Effector CD4-positive, alpha-beta T cell (primary cell): ENCODE measurements at places on chromosomes 6 and 20.

DNA sequence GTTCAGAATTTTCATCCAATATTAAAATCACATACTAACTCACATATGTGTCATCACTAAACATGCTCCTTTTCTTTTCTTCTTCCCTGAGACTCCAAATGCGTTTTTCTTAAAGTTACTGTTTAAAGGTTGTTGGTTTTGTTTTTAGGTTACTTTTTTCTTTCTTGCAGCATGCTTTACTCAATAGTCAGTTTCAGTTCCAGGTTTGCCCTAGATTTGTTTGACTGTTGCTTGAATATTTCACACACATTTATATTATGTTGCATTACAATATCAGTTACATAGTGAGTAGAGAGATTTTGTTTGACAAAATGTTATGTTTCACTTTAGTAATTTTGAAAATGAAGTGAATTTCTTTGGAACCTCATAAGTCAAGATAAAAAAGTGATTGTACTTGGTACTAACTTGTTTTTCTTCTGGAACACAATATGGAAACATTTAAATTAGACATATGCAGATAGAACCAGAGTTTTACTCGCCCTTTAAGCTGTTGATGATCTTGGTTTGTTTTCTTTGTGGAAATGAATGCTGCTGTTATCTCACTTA lies 27.3 kb downstream of the FNDC1 start:
- DNase-seq, result no peak

- DNase-seq, result no peak
Measured at GRCh38 chr20:17650301-17651128, 31.5 kb downstream of the RRBP1 start.

GRCh38 chr6:26202201-26202611 lies 115.0 kb downstream of the HFE start:
- DNase-seq, result no peak

- no peak for DNase-seq
Measured at GRCh38 chr6:42197555-42198362, 3.0 kb upstream of the GUCA1B start.

- DNase-seq, result no peak
Measured at GRCh38 chr6:125480146-125480545, 178.4 kb upstream of the HDDC2 start.
